ENCODE measurements at places on chromosomes 12 and 14.

GRCh38 chr14:61620130-61620946 lies 75.0 kb upstream of the HIF1A start:
- no peak for DNase-seq

DNA sequence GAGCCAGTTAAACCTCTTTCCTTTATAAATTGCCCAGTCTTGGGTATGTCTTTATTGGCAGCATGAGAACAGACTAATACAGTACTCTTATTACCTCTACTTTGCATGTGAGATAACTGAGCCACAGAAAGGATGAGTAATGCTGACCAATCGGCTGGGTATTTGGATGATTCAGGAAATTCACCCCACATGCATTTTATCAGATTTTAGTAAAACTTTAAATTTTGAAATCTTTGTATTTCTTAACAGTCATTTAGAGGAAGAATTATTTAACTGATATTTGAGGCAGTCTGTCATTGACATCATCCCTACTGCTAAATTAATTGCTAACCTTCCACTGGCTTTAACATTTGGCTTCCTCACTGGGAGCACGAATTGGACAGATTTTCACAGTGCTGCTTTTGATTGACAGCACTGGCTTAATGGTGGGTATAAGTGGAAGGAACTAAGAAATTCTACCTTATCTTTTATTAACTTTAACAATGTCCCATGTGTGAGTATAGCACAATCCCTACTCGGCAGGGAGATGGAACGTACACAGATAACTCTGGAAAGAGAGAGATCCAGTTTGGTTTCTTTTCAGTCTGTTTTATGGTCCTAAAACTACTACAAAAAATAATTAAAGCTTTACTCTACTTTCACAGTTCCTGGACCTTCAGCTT lies 261.0 kb downstream of the DACT1 start:
- no peak for DNase-seq

GRCh38 chr14:68644101-68644500 lies 148.8 kb downstream of the ZFP36L1 start:
- DNase-seq, result no peak

GRCh38 chr12:28340261-28341045 lies 150.2 kb downstream of the CCDC91 start:
- DNase-seq, result no peak

DNA sequence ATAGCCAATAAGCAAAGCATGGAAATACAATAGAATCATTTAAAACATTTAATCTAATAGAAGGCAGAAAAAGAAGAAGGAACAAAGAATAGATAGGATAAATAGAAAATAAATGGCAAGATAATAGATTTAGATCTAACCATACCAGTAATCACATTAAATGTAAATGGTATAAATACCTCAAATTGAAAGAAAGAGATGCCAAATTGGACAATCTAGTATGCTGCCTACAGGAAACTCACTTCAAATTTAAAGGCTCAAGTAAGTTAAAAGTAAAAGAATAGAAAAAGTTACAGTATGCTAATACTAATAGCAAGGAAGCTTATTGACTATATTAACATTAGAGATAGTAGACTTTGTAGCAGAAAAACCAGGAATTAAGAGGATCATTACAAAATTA lies 40.1 kb downstream of the RAN start:
- no peak for DNase-seq

DNA sequence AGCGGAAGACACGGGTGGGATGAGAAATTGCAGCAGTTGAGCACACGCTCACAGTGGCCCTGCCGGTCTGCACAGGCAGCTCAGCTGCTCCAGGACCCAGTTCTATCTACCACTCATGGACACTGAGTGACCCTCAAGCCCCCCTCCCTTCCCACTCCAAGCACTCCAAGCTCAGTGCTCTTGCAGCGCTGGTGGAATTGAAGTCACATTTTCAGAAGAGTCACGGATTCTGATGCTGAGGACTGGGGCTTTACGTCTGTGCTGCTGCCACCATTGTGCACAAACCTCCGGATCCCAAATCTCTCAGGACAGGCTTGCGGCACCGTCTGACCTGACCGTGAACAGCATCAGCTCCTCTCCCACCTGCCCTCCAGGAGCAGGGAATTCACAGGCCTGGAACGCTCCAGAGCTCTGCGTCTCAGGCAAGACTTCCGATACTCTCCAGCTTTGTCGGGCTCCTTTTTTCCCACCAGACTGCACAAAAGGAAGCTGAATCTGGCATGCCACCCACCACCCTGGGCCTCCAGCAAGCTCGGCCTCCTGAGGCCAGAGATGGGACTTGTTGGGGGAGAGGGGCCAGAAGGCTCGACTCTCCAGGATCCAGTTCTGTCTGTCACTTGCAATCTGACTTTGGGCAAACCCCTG lies 213.1 kb upstream of the RTL1 start:
- no peak for DNase-seq

DNA sequence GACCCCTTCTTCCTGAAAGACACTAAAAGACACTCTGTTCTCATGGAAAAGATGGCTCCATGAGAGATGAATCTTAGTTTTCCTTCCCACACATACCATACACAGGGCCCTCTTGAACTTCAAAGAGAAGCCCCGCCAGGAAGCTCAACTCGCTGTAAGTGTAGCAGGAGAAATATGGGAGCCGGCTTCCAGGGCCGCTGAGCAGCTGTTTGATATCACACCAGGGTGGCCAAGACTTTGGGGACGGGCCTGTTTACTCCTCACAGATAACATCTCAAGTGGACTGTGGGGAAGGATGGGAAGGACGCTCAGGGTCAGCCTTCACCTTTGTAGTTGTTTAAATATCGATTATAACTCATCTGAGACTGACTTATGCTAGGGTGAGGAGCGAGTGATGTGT lies 235.5 kb upstream of the TBX3 start:
- no peak for DNase-seq

- DNase-seq, result no peak
Measured at GRCh38 chr12:105906561-105906960, 232.2 kb downstream of the NUAK1 start.

DNA sequence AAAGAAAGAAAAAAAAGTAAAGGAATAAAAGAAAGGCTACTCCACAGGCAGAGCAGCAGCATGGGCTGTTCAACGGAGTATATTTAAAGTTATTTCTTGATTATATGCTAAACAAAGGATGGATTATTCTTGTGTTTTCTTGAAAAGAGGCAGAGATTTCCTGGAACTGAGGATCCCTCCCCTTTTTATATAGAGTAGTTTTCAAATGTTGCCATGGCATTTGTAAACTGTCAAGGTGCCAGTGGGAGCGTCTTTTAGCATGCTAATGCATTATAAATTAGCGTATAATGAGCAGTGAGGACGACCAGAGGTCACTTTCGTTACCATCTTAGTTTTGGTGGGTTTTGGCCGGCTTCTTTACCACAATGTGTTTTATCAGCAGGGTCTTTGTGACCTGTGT lies 383.0 kb downstream of the PCNX1 start:
- no peak for DNase-seq

GRCh38 chr12:15688202-15688736 lies 100.9 kb downstream of the EPS8 start:
- DNase-seq, result no peak

GRCh38 chr12:122862872-122863701 lies 27.8 kb downstream of the HIP1R start:
- DNase-seq, result peak; percentile 86

- DNase-seq, result no peak
Measured at GRCh38 chr12:49536526-49537071, 2.2 kb upstream of the KCNH3 start.

Data from DMS153 (cell line).